Mammary epithelial cell (primary cell): ENCODE measurements at places on chromosomes 6 and 20. TPM values are rescaled to one million over a fixed set of nuclear protein-coding genes. Genes with fewer than 3 reads are reported as not detected.

- no peak for DNase-seq
Observed at GRCh38 chr6:126718600-126719327, 378.8 kb downstream of the CENPW start.

GRCh38 chr6:23097566-23097965 is 528.2 kb downstream of the HDGFL1 start:
- DNase-seq: no peak

- no peak for DNase-seq
Observed at GRCh38 chr6:44804016-44804415, 416.5 kb downstream of the CDC5L start.

GRCh38 chr6:167738386-167738785 is 88.3 kb upstream of the AFDN start:
- DNase-seq: no peak

DNA sequence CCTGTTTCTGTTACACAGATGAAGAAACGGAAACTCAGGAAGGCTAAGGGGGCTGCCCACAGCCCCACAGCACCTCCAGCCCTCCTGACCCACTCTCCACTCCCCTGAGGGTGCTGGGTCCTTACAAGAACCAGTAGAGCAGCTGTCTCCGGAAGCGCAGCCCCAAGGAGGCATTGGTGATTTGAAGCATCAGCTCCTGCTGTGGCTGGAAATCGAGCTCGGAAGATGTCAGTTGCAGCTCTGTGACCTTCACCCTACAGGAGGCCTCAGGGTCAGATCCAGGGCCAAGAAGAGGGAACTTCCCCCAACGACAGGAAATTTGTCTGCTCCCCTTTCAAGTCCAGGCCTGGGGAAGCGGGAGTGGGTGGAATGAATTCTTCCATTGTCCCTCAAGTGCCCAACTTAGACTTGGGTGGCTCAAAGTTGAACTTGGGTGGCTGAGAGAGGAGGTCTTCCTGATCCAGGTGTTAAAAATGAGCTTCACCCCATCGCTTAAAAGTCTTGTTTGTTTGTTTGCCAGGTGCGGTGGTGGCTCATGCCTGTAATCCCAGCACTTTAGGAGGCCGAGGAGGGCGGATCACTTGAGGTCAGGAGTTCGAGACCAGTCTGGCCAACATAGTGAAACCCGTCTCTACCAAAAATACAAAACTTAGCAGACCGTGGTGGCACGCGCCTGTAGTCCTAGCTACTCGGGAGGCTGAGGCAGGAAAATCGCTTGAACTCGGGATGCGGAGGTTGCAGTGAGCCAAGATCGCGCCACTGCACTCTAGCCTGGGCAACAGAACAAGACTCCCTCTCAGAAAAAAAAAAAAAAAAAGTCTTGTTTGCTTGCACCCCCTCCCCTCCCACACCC is 1.9 kb downstream of the PLTP start:
- no peak for DNase-seq

- no peak for DNase-seq
Observed at GRCh38 chr6:156231026-156231765, 546.0 kb upstream of the ARID1B start.

GRCh38 chr6:46888578-46888977 is 33.2 kb downstream of the ADGRF5 start:
- DNase-seq: peak; percentile 40

GRCh38 chr6:2353412-2354137 is 108.2 kb upstream of the GMDS start:
- peak; percentile 61 for DNase-seq

DNA sequence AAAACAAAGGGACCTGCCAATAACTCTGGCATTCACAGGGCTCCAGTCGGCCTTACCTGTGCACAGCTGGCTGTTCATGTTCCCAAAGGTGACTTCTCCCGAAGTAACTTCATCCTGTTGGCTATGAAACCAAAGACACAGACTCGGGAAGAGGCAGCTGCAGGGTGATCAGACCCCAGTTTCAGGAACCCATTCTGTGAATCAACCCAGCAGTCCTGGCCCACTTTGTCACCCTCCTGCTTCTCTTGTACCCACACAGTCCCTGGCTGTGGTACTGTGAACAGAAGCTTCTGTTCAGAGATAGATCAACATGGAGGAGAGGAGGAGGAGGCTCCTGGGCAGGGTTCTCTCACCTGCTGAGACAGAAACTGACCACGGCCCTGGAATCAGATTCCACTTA is 8.7 kb upstream of the PGC start:
- DNase-seq: no peak

DNA sequence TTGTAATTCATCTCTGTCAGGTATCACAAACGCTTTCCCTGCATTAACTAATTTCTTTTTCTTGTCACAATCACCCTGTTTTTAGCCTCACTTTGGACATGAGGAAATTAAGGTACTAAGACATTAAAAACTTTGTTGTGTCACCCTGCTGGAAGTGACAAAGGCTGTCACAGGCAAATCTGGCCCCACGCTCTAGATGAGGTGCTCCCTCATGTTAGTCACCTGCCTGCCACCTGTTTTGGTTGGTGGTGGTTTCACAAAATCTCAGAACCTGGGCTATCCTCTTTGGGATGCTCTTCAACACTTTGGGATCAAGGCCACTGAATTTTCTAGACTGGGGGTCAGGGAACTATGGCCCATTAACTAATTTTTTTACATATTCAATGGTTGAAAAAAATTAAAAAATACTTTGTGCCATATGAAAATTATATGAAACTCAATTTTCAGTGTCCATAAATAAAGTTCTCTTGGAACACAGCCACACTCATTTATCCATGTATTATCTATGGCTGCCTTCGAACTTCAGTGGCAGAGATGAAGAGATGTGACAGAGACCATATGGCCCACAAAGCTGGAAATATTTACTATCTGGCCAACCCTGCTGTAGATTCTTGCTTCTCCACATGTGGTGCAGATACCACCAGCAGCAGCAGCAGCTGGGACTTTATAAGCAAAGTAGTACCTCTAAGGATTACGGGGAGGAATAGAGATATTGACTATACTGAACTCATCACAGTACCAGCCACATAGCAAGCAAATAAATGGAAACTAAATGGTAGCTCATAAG is 16.1 kb upstream of the TNFAIP3 start:
- DNase-seq: no peak

DNA sequence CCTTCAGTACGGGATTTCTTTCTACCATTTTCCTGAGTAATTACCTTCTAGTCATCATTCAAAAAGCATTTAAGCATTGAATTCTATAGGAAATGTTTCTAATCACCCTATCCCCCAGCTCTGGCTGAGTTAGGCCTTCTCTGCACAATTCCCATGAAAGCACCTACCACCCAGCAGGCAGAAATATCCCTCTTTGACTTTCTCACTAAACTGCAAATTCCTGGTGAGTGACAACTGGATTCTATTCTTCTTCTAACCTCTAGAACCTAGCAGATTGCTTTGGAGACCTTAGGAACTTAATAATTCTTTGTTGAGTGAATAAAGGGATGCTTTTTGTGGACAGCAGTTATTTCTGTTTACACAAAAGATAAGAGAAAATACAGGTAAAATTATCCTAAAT is 328.7 kb downstream of the LAMA2 start:
- DNase-seq: no peak

DNA sequence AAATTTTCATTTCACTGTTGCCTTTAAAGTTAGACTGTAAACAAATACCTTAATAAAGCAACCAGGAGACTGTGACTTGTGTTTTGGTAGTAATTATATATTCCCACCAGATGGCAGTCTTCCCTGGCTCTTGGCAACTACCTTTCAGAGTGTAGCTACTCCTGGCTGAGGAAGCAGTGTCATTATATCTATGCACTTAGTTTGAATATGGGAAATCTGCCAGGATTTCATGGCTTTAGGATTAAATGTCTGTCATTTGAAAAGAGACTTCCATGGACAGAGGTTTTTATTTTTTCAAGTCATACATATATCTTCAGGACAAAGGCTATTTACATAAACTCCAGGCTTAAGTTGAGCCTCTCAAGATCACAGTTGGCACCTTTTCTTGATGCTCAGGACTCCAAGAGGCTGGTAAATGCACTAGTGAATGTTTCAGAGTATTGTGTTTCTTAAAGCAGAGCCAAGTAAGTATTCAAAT is 160.1 kb downstream of the C6orf58 start:
- peak; percentile 50 for DNase-seq

- no peak for DNase-seq
Observed at GRCh38 chr6:84546427-84546914, 217.9 kb downstream of the TBX18 start.

DNA sequence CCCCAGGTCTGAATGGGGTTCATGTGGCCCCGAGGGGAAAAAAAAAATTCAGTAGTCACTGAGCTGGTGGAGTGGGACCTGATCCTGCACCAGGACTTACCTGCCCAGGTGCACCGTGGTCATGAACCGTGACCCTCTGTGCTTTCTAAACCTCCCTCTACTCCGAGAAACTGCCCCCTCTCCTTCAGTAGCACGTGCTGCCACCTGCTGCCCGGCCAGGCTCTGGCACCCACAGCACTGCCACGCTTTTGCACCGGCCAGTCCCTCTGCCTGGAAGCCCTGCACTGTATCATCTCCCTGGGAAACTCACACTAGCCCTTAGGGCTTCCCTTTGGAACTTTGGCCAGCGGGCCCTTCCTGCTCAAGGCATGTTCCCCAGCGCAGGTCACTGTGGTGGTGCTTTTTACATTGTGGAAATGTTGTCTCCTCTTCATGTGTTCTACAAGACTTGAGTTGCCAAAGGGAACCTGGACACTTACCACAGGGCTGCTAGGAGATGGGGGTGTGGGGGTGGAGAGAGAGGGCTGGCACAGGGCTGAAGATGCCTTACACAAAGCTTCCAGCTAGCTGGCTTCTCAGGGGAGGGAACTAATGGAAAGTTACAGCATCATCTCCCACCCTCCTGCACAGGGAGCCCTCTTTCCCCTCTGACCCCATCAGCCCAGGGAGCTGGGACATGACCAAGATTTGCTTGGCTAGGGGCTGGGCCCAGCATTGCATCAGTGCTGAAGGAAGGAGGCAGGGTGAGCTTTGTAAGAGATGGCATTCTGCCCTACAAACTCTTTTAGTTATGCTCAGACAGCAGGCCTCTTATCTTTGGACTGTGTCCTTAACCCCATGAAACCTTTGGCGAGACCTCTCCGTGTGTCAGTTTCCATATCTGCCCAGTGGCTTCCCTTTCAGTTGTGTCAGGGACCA is 2.5 kb upstream of the PTPRT start:
- no peak for DNase-seq

DNA sequence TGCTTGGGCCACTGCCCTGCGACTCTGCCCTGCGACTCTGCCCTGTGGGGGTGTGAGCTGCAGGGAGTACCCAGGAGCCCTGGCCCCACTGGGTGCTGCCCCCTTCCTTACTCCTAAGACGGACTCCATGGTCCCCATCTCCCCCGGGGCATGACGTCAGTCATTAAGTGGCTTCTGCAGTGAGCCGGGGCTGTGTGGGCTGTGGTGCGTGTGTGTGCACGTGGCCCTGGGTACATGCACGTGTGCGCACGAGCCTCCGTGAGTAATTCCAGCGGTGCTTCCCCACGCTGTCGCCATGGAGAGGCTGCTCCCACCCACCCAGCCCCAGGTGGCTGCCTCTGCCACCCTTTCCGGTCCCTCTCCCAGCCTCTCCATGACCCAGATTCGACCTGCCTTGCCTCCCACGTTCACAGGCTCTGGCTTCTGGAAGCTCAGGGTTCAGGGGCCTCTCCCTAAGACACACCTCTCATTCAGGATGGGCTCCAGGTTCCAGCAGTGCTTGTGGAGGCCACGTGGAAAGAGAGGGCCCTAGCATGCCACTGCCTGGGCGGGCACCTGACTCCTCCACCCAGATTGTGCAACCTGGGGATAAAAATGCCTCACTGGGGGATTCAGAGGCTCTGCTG is 88.3 kb downstream of the DLGAP4 start:
- DNase-seq: peak; percentile 42

DNA sequence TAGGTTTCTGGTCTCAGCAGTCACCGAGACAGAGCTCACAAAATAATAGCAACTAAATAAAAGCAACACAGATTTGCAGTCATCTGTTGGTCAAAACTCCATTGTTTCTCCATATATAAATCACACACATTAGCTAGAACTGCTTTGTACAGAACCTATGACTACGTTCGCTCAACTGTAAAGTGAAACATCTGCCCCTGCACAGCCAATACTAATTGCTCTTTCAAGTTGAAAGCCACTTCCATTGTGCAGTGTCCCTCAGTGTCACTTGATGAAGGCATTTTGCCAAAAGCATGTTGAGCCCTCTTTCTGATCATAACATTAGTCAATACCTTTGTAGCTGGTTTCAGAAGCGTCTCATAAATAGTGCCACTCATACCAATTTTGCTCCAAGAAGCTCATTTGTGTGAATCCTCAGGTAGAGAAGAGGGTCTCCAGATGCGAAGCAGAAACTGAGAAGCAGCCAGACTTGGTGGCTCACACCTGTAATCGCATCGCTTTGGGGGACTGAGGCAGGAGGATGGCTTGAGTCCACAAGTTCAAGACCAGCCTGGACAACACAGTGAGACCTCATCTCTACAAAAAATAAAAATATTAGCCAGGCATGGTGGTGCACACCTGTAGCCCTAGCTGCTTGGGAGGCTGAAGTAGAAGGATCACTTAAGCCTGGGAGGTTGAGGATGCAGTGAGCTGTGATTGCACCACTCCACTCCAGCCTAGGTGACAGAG is 68.9 kb downstream of the PERP start:
- DNase-seq: no peak

- DNase-seq: no peak
Observed at GRCh38 chr6:165090242-165090641, 219.2 kb downstream of the C6orf118 start.

DNA sequence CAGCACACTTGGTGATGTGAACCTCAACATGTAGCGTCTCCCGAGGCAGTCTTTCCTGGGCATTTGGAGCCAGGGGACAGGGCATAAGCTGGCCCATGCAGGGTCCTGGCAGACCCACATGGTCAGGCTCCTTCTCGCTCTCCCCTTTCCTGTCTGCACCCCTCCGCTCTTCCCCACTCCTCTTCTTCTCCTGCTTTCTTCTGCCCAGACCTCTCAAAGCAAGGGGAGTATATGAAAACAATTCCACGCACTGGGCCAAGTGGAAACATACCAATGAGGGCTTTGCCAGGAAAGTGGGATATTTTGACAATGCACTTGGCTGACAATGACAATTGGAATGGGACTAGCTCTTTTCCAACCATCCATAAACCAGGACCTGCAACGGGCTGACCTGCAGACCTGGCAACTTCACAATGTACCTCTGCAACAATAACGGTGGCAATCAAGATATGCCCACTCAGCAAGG is 58.9 kb upstream of the TRAF3IP2 start:
- DNase-seq: no peak

ZC2HC1B gene
- total RNA-seq: not detected in 2 replicates

PRPH2 gene
- total RNA-seq: 0.09 and 0.13 TPM in 2 replicates

BMP5 gene
- not detected in 2 replicates for total RNA-seq

CEBPB gene
- total RNA-seq: 81.9 TPM
